ENCODE measurements at places on chromosomes 11 and 22. TPM values are rescaled to one million over a fixed set of nuclear protein-coding genes. Genes with fewer than 3 reads are reported as not detected.

DNA sequence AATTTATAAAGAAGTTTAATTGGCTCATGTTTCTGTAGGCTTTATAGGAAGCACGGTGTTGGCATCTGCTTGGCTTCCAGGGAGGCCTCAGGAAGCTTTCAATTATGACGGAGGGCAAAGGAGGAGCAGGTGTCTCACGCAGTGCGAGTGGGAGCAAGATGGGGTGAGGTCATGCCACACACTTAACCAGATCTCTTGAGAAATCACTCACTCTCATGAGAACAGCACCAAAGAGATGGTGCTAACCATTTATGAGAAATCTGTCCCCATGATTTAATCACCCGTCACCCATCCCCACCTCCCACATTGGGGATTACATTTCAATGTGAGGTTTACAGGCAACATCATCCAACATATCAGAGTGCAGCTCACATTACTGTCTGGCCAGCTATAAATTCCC lies 103.5 kb downstream of the ARHGAP8 start:
- no peak for DNase-seq

The CREB3L1 gene
- 67.0 TPM for total RNA-seq

DNA sequence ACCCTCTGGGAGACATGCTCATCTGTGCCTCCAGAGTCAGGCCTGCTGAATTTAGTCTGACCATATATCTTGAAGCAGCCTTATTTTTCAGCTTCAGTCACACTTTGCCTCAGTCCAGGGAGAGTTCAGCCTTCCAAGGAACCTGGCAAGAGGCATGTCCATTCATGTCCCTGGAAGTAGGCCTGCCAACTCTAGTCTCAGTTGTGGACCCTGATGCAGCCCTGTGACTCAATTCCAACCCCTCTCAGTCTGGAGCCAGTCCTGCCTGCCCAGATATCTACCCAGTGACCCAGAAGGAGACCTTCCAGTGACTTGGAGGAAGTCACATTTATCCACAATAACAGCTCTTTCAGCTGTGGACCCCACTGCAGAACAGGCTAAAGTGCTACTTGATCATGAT lies 566.6 kb downstream of the TMEM135 start:
- DNase-seq: no peak

GRCh38 chr11:129922674-129923073 lies 27.3 kb upstream of the NFRKB start:
- DNase-seq: no peak

The CENPM gene
- 6.1 TPM for total RNA-seq

GRCh38 chr11:57667736-57668433 lies at the start of gene ZDHHC5:
ZDHHC5 (plus strand) TSS chr11:57668114; CDS start chr11:57673091, 4,977 bp downstream.
- DNase-seq: peak; percentile 99

DNA sequence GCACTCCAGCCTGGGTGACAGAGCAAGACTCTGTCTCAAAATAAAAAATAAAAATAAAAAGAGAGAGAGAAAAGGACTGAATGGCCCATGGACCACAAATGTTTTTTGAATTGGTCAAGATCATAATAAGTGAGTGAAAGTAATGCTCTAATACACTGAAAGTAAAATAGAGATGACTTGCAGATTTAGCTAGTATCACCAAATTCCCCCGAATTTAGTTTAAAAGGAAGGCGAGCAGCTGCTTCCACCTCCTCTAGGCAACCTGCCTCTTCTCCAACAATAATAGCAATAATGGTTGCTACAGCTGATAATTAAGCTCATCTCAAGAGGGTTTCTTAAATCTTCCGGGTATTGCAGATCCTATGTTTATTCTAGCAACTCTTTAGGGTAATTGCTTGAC lies 36.8 kb downstream of the CELF1 start:
- DNase-seq: no peak

The TBX10 gene
- total RNA-seq: not detected

- no peak for DNase-seq
These were observed 1.7 kb upstream of the CABIN1 start for GRCh38 chr22:24009227-24010017.

The OR10A4 gene
- total RNA-seq: not detected

DNA sequence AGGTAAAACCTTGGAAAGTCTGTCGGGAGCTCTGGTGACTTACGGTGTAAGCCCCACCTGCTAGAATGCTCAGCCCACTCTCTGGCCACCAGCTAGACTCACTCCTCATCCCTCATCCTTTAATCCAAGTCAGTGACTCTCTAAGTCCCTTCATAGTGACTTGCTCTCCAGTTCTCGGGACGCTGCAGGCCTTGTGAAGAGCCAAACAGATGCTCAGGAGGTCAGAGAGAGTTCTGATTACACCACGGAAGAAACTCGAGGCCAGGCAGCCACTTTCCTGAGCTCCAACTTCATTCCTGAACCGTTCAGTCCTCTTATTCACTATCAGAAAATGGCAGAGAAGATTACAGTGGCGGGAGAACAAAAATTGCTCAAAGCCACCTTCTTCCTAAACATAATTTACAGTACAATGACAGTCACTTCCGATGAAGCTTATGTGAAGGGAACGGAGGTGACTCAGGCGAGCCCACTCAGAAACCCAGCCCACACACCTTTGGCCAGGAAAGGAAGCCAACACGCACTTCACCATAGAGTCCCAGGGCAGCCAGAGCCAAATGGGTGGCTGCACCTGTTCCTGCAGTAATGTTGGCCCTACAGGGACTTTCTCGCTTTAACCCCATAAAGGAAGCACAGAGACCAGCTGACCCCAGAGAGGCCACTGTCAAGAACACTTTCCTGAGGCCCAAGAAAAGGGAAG lies 100.4 kb downstream of the GALNT18 start:
- DNase-seq: no peak

- DNase-seq: no peak
These were observed 49.9 kb downstream of the TSPAN18 start for GRCh38 chr11:44776551-44777208.

The PANX3 gene
- total RNA-seq: not detected

GRCh38 chr11:101458161-101458560 lies 125.6 kb downstream of the TRPC6 start:
- DNase-seq: no peak

The TRPM5 gene
- total RNA-seq: 11.6 TPM

GRCh38 chr11:68657021-68657780 lies 27.1 kb upstream of the GAL start:
- DNase-seq: no peak
